Stimulated activated CD8-positive, alpha-beta memory T cell treated with anti-CD3 and anti-CD28 coated beads, Interleukin-4, amount 100 ng/mL, for 1 hour (primary cell): ENCODE measurements at places on chromosomes 4 and X.

- DNase-seq = no peak
Measured at GRCh38 chr4:73864365-73864764, 4.8 kb upstream of the CXCL1 start.

GRCh38 chr4:6500481-6501140 is 28.2 kb upstream of the PPP2R2C start:
- no peak for DNase-seq

DNA sequence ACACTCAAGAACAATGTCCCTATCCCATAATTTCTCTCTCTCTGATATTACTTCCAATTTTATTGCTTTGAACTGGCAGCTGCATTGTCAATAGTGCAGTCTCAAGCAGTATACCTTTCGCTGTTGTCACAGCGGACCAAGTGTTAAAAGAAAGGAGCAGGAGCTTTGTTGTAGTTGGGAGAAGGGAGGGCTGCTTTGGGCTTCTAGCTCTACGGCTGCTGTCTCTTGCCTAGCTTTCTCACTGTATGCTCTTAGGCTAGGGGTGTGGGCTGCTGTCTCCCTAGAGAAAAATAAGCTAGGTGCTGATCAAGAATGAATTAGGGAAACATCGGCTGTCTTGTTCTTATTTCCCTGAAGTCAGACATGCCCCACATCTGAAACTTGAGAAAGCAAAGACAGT is 52.5 kb downstream of the TRPC5OS start:
- DNase-seq = no peak

GRCh38 chrX:31331928-31332327 is 260.1 kb upstream of the FTHL17 start:
- no peak for DNase-seq

- DNase-seq = no peak
Measured at GRCh38 chrX:42680666-42681065, 97.3 kb downstream of the PPP1R2C start.

DNA sequence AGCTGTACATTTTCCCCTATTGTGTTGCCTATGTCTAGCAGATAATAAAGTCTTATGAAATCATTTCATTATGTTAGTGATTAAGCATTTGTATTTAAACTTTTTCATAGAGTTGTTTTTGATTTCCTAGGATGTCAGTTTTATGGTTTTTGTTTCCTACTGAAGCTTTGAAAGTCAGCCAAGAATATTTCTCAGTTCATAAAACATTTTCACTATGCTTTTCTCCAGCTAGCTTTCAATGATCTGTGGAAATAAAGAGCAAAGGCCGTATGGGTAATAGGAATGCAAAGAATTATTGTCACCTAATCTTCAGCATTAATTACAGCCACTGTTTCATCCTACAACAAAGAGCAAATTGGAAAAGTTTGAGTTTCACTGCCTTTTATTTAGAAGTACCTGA is 145.7 kb upstream of the NUDT6 start:
- no peak for DNase-seq

DNA sequence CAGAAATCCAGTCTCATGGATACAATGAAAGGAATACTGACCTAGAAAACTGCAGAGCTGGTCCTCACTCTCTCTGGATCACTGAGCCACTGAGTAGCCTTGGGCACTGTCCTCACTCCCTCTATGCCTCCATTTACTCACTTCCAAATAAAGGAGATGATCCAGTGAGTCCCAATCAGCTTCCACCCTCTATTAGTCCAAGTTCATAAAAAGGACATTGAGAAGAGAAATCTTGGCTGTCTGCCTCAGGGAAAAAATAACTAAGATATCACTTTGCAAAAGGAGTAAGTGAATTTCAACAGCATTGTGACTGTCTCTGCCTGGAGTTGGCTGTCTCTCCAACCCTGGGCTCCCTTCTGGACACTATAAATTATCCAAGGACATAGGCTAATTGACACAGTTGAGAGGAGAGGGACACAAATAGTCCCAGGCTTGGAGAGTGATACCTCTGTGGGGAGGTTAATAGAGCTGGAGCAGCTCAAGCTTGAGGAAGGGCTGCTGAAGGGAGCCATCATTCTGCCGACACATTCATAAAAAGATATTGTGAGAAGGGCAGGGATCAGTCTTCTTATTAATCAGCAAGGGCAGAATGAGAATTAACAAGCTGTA is 572.3 kb downstream of the RAB28 start:
- no peak for DNase-seq

- no peak for DNase-seq
Measured at GRCh38 chr4:123506011-123506695, 109.6 kb downstream of the SPRY1 start.

DNA sequence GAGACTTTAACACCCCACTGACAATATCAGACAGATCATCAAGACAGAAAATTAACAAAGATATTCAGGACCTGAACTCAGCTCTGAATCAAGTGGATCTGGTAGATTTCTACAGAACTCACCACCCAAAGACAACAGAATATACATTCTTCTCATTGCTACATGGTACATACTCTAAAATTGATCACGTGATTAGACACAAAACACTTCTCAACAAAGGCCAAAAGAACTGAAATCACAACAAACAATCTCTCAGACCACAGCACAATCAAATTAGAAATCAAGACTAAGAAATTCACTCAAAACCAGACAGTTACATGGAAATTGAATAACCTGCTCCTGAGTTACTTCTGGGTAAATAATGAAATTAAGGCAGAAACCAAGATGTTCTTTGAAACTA is 49.6 kb downstream of the DACH2 start:
- no peak for DNase-seq

GRCh38 chr4:129515356-129515755 is 419.4 kb downstream of the C4orf33 start:
- DNase-seq = no peak

- no peak for DNase-seq
Measured at GRCh38 chrX:88990882-88991582, 244.0 kb downstream of the CPXCR1 start.

GRCh38 chr4:118344801-118345200 is 8.0 kb downstream of the PRSS12 start:
- DNase-seq = no peak

DNA sequence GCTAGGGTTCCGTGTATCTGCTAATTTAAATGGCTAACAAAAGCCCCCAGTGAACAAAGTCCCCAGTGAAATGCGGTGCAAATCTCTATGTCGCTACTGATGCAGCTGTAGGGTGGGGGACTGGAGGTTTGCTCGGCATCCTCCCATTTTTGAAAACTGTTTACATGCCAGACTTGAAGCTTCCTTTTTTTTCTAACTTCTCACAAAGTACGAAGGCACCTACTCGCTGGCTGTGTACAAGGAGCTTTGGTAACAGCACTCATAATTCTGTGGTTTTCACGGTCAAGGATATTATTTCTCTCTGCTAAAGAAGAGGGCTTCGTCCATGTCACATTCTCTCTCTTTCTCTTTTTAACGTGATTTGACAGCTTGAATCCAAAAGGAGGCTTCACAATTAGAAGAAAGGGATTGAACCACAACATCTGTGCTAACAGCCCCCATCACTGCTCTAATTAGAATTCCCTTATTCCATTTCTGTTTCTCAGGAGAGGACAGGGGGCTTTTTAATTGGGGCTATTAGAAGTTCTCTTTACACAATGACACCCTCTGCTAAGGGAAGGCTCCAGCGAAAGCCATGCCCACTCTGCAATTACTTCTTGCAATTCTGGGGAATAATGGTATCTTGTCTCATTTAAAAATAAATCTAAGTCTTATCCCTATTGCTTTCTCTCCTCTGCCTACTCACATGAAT is 46.7 kb downstream of the TMEM156 start:
- no peak for DNase-seq

GRCh38 chrX:2266445-2267349 is 234.1 kb downstream of the DHRSX start:
- no peak for DNase-seq

GRCh38 chrX:10769696-10770619 is 149.6 kb upstream of the MID1 start:
- DNase-seq = no peak

DNA sequence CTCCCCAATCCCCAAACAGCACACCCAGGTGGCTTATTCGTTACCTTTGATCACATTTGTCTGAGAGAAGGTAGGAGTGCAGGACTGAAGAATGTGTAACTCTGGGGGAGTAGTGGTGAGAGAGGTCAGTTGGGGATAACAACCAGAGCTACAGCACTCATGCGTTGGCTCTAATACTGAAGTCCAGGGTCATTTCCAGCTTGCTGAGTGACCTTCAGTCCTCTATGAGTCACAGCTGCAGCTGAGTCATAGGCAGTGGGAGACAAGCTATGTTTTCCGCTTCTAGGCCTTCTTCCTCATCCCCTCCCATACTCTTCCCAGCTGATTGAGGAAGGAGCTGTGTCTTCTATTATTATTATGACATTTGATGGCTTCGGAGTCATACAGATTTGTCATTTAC is 31.6 kb upstream of the CT47C1 start:
- no peak for DNase-seq

- DNase-seq = no peak
Measured at GRCh38 chr4:165541851-165542459, 163.1 kb downstream of the CPE start.

- DNase-seq = no peak
Measured at GRCh38 chr4:46081248-46081647, 42.6 kb downstream of the GABRG1 start.

- no peak for DNase-seq
Measured at GRCh38 chr4:48944756-48945241, 38.2 kb upstream of the OCIAD2 start.

DNA sequence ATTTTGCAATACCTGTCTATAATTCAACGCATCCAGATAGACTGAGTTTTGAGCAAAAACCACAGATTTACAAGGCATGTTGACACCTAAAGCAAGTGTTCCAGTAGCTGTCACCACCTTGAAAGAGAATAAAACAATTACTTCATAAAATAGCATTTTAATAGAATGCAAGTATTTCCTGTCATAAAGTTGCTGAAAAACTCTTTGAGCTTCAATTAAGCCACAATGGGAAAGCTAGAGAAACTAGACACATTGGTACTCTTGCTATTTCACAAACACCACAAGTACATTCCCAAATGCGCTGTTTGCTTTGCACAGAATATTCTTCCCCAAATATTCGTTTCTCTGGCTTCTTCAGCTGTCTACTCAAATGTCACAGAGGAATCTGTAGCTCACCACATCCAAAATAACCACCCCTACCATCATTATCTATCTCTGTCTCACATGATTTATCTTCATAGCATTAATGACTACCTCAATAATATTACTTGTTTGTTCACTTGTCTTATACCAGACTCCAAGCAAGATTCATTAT is 70.3 kb downstream of the DDX60 start:
- DNase-seq = no peak

GRCh38 chr4:10019521-10020051 is 1.7 kb downstream of the SLC2A9 start:
- DNase-seq = no peak

DNA sequence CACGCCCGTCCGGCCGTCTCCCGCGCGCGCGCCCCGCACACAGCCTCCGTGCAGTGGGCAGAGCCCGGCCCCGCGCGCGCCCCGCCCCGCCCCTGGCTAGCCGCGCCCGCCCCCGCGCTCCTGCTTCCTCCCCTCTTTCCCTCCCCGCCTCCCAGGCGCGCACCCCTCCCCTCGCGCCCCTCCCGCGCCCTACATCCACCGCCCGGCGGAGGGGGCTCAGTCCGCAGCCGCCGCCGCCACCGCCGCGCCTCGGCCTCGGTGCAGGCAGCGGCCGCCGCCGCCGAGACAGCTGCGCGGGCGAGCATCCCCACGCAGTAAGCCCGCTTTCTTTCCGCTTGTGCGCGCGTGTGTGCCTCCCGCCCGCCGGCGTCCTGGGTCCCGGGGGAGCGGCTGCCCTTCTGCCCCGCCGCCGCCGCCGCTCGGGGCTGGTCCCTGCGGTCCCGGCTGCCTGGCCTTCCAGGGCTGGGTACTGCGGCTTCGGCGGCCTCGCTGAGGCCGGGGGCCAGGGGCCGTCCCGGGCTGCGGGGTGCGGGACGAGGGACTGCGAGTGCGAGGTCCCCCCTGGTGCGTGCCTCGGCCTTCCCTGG is at the start of gene FHL1:
TSS of gene FHL1 (plus strand) at position 219 of the 587 bp plus-strand sequence.
- DNase-seq = peak; percentile 10

GRCh38 chr4:48668254-48669017 is 111.6 kb downstream of the FRYL start:
- no peak for DNase-seq

GRCh38 chr4:114385195-114385985 is 213.2 kb upstream of the UGT8 start:
- no peak for DNase-seq

DNA sequence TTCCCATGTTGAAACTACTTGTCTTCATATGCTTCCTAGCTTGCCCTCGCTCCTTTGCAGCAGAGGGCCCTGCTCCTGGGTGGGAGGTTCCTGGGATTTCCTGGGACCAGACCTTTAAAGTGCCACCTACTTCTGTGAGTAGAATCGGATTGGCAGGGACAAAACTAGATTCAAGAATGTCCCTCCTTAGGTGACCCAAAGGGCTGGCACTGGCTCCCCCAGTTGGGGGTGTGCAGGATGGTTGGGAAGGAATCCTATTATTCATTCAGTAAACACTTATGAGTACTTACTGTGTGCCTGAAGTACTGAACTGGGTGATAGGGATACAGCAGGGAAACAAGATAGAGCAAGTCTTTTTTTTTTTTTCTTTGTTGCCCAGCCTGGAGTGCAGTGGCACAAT is 2.6 kb upstream of the KANTR start:
- no peak for DNase-seq

- no peak for DNase-seq
Measured at GRCh38 chr4:111115881-111116280, 493.0 kb upstream of the PITX2 start.

DNA sequence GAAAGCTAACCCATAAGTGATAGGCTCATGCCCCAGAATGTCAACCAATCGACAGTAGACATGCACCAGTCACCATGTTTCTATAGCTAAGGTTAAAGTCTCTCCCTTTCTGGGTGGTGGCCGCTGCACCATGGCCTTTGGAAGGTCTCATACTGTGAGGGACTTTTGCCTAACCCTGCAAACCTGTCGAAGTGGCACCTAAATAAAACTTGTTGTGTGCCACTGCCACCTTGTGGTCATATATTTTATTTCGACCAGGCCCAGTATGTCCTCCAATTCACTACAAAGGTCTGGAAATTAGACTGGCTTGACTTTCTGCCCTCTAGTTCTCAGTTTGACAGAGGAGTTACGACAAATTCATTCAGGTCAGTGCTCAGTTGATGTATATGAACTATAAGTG is 163.1 kb downstream of the SMARCA1 start:
- no peak for DNase-seq

- DNase-seq = no peak
Measured at GRCh38 chr4:77125961-77126360, 31.0 kb upstream of the CCNG2 start.

DNA sequence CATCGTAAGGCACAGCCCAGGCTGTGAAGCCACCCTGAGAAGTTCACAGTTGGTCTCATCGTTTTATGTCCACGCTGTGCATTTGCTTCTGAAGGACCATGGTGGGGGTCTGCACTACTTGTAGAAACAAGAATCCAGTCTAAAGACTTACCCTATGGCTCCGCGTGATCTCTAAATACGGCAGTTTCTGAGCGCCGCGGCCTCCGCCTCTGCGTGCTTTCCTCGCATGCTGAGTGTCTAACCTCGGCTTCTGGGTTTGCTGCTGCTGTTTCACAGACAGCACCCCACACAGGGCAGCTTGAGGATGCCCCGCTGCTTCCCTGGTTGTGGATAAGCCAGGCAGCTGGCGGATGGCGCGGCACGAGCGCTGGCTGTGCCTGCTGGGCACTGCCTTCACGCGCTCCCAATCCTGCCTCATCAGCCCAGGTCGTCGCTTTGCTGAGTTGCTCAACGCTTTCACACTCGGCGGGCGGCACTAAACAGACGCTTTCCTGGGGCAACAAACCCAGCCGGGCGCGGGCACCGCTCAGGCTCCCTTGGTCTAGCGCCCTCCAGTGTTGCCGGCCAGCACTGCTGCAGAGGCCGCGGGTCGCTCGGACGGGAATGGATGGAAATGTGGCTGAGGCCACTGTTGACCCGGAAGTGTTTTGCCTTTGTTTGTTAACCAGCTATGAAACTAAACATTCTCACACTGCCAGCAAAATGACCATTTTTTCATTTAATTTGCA is 39.2 kb downstream of the FGFRL1 start:
- no peak for DNase-seq
